Inflammatory macrophage treated with lipopolysaccharide for 4 hours (primary cell): ENCODE measurements at places on chromosomes 1 and 21.

GRCh38 chr21:38272215-38272614 lies 15.4 kb downstream of the KCNJ15 start:
- no peak for DNase-seq

- DNase-seq = no peak
Measured at GRCh38 chr1:84719543-84720217, 29.4 kb upstream of the SSX2IP start.

DNA sequence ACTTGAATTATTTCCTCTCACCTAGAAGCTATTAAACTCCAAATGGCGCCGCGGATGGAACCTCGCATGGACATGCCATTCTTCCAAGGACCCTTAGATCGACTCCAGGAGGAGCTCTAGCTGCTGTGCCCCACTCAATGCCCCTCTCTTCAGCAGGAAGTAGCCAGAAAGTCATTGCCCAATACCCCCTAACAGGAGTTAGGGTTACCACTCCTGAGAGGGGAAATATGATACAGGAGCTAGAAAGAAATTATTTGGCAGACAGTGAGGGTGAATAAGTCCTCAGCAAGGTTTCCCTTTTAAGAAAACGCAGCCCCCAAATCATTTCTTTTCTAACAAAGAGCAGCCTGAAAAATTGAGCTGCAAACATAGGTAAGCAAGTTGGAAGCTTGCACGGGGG lies 28.6 kb downstream of the TFB2M start:
- no peak for DNase-seq

GRCh38 chr1:215376544-215377264 lies 190.4 kb upstream of the KCTD3 start:
- DNase-seq = no peak

DNA sequence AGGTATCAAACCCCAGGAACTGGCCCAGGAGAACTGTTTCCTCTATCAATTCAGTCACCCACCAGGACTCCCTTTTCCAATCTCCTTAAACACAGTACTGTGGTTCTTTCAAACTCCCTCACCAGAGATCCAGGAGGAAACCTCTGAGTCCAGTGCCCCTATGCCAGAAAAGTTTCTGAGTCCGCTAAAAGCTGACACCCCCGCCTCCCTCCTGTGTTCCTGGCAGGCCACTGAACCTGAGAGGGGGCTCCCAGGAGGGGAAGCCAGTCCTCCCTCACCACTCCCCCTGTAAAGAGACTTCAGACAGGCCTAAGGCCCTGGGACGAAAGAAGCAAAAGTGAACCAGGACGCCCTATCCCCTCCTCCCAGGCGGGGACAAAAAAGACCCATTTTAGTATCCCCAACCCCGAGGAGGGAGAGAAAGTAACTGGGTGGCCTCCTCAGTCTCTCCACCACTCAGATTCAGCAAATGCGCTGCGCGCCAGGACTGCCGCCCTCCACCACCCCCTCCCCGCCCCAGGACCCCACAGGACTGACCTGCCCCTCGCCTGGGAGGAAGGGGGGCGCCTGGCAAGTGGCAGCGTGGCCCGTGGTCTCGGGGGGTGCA lies 624 bp downstream of the SLC41A1 start:
- DNase-seq = no peak

GRCh38 chr1:54355931-54356679 lies 50.1 kb downstream of the SSBP3 start:
- DNase-seq = peak; percentile 20

DNA sequence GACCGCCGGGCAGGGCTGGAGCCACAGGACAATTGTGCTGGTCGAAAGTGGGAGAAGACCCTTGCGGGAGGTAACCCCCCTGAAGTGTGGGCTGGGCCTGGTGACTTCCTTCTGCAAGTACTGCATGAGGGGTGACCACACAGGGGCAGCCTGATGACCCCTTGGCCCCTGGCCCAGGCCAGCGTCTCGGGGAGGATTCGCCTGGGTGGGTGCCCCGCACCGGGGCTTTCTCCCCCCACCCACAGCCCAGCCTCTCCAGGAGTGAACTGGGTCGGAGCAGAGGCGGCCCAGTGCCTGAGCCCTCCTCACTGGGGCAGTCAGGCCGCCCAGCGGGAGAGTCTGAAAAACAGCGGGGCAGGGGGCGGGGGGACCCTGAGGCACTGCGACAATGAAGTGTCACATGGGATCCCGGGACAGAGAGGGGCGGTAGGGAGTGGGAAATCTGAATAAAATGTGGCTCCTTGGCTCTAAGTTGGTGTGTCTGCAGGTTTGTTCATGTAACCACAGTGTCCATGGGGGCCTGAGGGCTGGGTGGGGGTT lies 1.6 kb upstream of the DNMT3L start:
- no peak for DNase-seq

DNA sequence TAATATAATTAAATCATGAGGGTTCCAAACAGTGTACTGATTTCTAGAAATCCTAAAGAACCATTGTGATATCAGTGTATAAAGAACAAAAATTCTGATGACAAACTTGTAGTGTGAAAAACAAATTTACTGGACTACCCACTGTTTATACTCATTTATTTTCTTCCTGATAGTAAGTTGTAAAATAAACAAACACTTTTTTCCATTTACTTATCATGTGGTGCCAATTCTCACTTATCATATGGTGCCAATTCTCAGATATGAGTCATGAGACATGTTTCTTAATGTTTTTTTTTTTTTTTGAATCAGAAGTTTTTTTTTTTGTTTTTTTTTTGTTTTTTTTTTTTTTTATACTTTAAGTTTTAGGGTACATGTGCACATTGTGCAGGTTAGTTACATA lies 137.7 kb downstream of the LEPR start:
- DNase-seq = no peak

- no peak for DNase-seq
Measured at GRCh38 chr1:232662910-232663309, 33.0 kb upstream of the SIPA1L2 start.

DNA sequence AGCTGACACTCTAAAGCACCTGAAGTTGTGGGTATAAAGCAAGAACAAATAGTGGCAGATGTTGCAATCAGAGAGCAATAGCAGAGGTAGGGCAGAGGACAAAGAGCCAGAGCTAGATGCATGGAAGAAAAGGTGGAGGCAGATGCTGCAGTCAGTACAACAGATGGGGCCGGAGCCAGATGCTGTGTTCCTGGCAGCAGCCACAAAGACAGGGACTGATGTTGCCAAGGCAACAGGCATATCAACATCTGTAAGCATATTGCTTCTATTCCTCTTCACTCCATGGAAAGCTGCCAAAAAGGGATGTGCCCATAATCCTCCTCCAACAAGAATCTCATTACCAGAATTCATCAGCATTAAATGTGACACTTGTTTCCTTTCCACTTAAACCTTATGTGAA lies 108.0 kb downstream of the TNNI3K start:
- DNase-seq = no peak

DNA sequence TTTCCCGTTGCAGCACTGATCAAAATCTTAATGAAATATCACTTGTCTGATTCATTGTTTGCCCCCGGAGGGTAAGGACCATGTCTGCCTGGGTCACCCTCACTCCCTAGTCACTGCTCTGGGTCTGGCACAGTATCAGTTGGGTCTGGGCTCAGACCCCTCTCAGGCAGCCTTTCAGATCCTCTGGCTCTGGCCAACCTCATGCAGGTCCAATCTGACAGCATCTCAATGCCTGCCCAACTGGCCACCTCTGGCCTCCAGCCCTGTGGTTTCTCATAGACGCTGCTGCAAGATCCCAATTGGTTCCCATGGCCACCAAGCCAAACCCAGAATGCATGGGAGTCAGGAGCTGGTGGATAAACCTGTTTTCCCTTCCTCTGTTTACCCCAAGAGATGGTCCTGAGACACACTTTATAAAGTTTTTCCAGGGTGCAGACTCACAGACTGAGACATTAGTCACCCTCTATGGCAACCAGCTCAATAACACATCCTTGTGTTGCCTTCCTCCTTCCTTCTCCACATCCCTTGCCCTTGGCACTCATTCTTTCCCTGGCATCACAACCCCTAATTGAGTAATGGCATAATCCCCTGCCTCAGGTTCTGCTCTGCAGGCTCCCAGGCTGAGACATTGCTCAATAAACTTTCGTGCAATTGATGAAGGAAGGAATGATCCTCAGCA lies 199.2 kb downstream of the GRIK3 start:
- DNase-seq = no peak

GRCh38 chr1:2290171-2290578 lies 62.1 kb downstream of the SKI start:
- DNase-seq = no peak

DNA sequence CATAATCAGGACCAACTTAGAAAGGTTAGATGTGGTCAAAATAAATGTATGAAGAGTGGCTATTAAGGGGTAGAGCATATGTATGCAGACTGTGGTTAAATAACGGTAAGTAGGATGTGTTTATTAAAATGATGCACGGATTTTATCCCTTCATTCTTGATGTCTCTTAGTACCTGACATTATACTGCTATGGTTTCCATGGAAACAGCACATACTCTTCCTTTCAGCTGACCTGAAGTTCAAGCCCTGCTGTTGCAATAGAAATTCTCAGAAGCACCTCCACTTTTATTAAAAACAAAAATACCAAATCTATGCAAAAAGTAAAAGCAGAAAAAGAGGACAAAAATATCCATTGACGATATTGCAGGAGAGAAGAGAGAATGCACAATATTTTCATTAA lies 381.4 kb downstream of the RWDD3 start:
- DNase-seq = no peak

- DNase-seq = no peak
Measured at GRCh38 chr1:206873603-206874188, 8.3 kb downstream of the IL20 start.

DNA sequence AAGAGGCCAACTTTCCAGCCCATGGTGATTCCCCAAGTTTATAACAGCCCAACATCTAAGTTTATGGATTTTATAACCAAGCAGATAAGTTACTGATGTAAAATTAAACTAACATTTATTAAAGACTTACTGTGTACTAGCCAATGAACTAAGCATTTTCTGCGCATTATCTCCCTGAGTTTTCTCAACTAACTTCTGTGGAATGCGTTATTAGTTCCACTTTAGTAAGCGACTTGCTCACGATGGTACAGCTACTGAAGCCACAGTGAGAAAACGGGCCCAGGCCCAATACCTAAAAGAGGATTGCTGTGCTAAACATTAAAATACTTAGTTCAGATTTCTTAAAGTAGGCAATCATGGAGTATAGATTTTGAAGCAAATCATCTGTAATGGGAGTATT lies 61.0 kb downstream of the ZBTB18 start:
- no peak for DNase-seq

DNA sequence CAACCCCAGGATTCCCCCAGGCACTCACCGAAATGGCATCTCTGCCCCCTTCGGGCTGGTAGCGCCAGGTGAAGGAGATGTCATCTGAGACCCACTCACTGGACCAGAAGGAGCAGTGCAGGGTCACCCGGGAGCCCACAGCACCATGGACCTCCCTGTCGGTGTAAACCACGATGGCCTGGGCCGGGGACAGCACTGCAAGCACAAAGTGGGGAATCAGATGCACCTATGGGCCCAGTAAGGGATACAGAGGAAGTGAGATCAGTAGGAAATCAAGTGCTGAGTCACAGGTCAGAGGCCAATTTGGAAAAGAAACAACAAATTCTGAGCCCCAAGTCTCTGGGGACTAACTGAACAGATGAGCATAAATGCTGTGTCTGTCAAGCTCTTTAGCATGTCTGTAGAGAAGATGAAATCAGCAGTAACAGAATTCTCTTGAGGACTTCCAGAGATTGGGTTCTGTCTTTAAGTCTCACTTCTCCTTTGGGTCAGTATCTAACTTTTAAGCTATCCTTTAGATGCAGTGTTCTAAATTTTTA lies 2.5 kb downstream of the MPZ start:
- DNase-seq = peak; percentile 45

DNA sequence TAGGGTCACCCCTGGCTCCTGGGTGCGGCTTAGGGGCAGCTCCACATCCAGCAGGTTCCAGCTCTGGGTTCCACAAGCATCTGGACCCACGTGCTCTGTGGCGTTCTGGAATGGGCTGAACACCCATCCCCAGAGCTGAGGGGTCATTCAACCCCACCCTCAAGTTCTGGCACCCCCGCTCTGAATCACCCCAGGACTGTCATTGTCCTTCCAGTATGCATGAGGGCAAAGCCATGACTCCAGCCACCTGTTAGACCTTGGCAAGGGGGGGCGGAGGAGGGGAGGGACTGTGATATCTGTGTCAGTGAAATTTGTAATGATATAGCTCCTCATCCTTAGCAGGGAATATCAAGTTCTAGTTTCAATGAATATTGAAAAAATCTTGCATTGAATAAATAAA lies 12.3 kb downstream of the INSRR start:
- DNase-seq = no peak

DNA sequence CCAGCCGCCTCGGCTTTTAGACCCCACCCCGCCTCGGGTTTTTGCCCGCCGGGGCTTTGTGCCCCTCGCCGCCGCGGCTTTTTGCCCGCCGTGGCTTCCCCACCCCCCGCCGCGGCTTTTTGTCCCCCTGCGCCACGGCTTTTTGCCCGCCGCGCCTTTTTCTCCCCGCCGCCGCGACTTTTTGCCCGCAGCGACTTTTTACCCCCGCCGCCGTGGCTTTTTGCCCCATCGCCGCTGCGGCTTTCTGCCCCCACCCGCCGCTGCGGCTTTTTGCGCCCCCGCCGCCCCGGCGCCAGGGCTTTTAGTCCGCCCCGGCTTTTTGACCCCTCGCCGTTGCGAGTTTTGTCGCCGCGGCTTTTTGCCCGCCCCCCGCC lies 474.4 kb downstream of the FAM72C start:
- no peak for DNase-seq

DNA sequence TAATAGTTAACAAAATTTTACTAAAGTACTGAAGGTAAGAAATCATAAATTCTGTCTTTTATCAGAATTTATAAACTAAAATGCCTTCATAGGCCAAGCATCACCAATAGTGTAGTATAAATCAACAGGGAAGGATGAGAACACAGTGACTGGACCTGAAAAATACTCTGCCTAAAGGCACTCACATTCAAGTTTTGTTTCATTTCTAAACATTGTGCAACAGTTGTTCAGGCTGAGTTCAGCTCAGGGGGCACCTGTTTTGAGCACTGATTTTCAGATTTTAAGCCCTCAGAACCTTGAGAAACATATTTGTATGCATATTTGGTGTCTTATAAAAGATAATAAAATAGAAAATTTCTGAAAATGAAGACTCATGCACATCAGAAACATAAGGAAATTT lies 12.4 kb downstream of the ACBD6 start:
- DNase-seq = no peak

DNA sequence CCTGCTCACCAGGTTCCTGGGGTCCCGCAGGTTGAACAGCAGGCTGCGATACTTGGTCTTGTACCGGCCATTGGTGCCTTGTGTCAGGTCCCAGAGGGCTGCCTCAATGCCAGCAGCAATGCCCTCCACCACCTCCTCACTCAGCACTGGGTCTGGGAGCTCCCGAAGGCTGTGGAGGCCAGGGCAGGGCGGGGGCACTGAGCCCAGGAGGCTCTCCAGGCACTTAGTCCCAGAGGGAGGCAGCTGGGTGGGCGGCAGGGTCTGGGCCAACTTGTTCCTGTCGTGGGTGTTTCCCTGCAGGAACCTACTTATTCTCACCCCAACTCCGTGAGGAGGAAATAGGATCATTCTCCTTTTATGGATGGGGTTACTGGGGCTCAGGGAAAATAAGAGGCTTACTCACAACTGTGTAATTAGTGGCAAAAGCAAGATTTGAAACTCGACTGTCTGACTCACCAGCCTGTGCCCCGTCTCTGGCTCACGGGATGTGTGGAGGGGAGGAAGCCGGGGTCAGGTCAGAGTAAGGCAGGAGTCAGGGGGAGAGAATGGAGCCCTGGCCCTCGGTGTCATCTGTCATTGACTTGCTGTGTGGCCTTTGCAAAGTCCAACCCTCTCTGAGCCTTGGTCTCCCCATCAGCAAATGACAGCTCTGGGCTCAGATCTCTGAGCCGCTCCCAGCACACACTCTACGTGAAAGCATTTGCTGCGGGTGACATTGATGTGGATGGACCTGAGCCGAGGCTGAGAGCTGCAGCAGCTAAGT lies 17.2 kb downstream of the SPOCD1 start:
- DNase-seq = peak; percentile 92
